ENCODE measurements at places on chromosomes 2 and 18. TPM values are rescaled to one million over a fixed set of nuclear protein-coding genes. Genes with fewer than 3 reads are reported as not detected.

MRPL53 gene
- total RNA-seq = 102 TPM

WNT10A gene
- total RNA-seq = not detected

STARD6 gene
- not detected for total RNA-seq

IL1RL1 gene
- 32.4 TPM for total RNA-seq

OTOS gene
- not detected for total RNA-seq

EVX2 gene
- total RNA-seq = not detected

REG3G gene
- total RNA-seq = not detected

LHCGR gene
- 1.7 TPM for total RNA-seq

C2orf80 gene
- not detected for total RNA-seq

BABAM2 gene
- total RNA-seq = 36.0 TPM

RESP18 gene
- total RNA-seq = not detected

ACTR2 gene
- total RNA-seq = 224 TPM

GAL3ST2 gene
- total RNA-seq = not detected

ATP6V1C2 gene
- total RNA-seq = 1.4 TPM

VAMP8 gene
- total RNA-seq = 73.3 TPM

GLI2 gene
- total RNA-seq = 4.1 TPM

HNMT gene
- total RNA-seq = 91.4 TPM

FSHR gene
- total RNA-seq = not detected

FBLN7 gene
- total RNA-seq = 5.3 TPM

LRRC30 gene
- total RNA-seq = not detected

CRACDL gene
- 7.9 TPM for total RNA-seq

CFAP210 gene
- total RNA-seq = not detected

CDKL4 gene
- total RNA-seq = 0.96 TPM

FEV gene
- not detected for total RNA-seq

IL1A gene
- not detected for total RNA-seq

NXPH2 gene
- not detected for total RNA-seq

SLC39A10 gene
- total RNA-seq = 13.2 TPM

PLGLB1 gene
- not detected for total RNA-seq

CAVIN2 gene
- 52.3 TPM for total RNA-seq

RTN4 gene
- 681 TPM for total RNA-seq

KLHL30 gene
- 4.4 TPM for total RNA-seq

NETO1 gene
- 4.3 TPM for total RNA-seq

CCDC141 gene
- 6.4 TPM for total RNA-seq

GALNT5 gene
- total RNA-seq = not detected

MFF gene
- 59.4 TPM for total RNA-seq

NDUFV2 gene
- 138 TPM for total RNA-seq

AQP12A gene
- total RNA-seq = not detected

PIAS2 gene
- total RNA-seq = 41.3 TPM

CDH19 gene
- 0.35 TPM for total RNA-seq

UGT1A7 gene
- 0.80 TPM for total RNA-seq

C2orf92 gene
- total RNA-seq = 5.9 TPM

GEN1 gene
- 5.1 TPM for total RNA-seq

FAP gene
- total RNA-seq = 24.7 TPM

CHPF gene
- 24.1 TPM for total RNA-seq

GALNT3 gene
- total RNA-seq = 1.1 TPM

TNS1 gene
- total RNA-seq = 449 TPM

RFTN2 gene
- 6.8 TPM for total RNA-seq

R3HDM1 gene
- total RNA-seq = 23.4 TPM

DAPL1 gene
- not detected for total RNA-seq

ANKRD44 gene
- 26.0 TPM for total RNA-seq

CROCC2 gene
- not detected for total RNA-seq

Data from mesenteric fat pad (tissue), 1 donor.